Activated CD4-positive, CD25-positive, alpha-beta regulatory T cell (primary cell): ENCODE measurements at places on chromosomes 5 and 9.

- no peak for DNase-seq
These were observed 21.9 kb upstream of the FOCAD start for GRCh38 chr9:20662156-20662555.

- DNase-seq: no peak
These were observed 53.4 kb downstream of the GALNT12 start for GRCh38 chr9:98860871-98861293.

- DNase-seq: no peak
These were observed 216.0 kb downstream of the KDM4C start for GRCh38 chr9:6973762-6974161.

DNA sequence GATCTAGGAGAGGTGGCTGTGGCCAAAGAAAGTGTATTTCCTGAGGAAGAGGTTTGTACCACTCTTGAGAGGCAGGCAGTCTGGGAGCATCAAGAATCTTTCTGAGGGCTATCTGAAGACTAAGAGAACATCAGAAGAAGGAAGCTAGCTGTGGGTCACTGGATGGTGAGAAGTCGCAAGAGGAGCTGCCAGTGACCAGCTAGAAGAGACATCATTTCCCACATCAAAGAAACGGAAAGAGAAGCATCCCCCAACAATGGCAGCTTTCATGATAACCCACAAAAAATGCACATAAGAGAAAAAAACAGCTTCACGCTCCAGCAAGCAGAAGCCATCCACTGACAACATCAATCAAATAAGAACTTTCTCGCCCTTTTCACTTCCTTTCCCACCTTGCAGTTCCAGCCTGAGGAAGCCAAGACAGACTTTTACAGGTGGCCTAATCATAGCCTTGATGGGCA lies 25.0 kb upstream of the CEP78 start:
- no peak for DNase-seq

GRCh38 chr9:129278391-129279237 lies 100.6 kb upstream of the IER5L start:
- DNase-seq: no peak

GRCh38 chr5:92019376-92019990 lies 636.4 kb upstream of the ARRDC3 start:
- no peak for DNase-seq

DNA sequence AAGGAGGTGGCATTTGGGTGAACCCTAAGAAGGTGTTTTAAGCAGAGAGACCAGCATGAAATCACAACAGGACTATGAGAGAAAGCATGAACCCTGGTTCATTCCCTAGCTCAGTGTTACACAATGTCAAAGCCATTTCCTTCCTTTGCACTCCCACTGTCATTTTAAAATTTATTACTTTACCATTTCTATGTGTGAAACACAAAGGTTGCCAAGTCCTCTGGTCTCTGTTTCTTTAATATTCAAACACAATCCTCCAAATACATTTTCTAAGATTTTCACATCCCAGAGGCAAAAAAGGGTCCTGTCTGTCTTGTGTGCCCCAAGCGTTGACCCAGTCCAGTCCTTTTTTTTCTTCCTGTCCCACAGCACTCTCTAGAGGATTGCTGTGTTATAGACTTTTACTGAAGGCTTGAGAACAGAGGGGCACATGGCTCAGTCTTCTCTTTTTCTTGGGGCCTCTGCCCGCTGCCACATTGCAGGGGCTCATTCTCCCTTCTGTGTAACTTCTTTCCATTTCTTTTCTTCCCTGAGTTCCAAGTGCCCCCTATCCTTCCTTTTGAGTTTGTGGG lies 78.6 kb upstream of the SLC28A3 start:
- DNase-seq: no peak

- no peak for DNase-seq
These were observed 237.8 kb upstream of the DAPK1 start for GRCh38 chr9:87259543-87260518.

DNA sequence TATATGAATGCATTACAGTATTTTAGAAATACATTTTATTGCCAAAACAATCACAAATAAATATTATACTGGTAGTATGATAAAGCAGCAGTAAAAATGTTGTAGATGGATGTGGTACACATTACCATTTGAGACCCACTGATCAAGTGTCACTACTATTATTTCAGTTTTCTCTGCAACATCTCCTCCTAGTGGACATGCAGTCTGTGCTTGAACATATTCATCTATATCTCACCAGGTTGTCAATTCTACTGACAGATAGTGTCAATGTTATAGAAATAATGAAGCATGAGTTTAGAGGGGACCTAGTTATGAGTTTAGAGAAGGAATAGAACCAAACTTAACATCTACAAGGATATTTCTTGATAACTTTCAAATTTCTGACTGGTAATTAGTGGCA lies 39.2 kb upstream of the ELOVL7 start:
- no peak for DNase-seq

GRCh38 chr9:88875400-88876120 lies 115.7 kb upstream of the S1PR3 start:
- no peak for DNase-seq

- DNase-seq: no peak
These were observed 68.9 kb upstream of the CDH18 start for GRCh38 chr5:20056933-20057332.

DNA sequence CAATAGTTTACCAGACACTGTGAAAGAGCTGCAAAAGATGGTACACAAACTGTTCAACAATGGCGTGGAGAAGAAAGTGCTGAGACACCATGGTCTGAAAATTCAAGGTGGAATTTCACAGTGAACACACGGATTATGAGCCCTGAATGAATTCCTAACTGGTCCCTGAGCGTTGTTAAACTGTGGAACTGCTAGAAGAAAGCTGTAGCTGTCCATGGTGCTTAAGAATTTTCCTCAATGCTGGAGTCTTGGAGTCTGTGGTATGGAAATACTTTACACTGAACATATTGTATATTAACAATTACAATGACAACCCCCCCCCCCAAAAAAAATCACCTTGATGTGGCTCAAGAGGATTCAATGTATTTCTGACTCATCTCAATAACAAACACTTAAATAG lies 68.5 kb downstream of the SLC24A2 start:
- DNase-seq: no peak

- no peak for DNase-seq
These were observed 22.8 kb downstream of the MARCHF3 start for GRCh38 chr5:127007522-127007921.

GRCh38 chr5:176532795-176533194 lies 4.4 kb downstream of the RNF44 start:
- DNase-seq: no peak

DNA sequence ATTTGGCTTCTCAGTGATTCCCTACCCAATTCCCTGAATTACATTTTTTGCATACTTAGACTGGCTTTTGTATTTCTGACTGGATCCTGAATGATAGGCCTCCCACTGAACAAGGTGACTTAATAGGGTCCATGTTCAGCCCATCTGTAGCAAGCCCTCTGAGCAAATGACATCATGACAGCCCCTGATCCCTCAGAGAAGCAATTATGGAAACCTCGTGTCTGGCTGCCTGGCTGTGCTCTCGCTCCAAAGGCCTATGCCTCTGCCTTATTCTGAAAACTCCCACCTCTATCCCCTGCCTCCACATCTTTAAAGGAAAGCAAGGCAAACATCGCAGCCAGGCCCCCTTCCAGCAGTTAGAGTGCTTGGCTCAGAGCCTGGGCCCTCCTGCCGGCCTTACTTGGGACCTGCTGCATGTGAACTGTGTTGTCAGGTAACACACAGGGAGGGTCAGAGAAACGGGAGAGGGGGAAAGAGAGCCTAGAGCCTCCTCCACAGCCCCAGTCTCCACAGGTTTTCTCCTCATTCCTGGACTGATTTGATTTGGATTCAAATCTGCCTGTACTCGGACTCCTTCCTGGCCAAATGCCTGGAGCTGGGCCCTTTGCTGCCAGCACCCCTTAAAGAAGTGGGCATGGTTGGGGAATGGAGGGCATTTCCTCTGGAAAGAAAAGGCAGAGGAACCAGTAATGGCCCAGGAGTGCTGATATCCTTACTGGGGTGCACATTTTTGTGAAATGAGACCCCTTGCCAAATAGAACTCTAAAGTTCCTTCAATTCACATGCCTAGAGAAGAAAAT lies 3.8 kb downstream of the DCANP1 start:
- no peak for DNase-seq

GRCh38 chr9:100352201-100352726 lies 478 bp downstream of the TEX10 start:
- DNase-seq: peak; percentile 22

DNA sequence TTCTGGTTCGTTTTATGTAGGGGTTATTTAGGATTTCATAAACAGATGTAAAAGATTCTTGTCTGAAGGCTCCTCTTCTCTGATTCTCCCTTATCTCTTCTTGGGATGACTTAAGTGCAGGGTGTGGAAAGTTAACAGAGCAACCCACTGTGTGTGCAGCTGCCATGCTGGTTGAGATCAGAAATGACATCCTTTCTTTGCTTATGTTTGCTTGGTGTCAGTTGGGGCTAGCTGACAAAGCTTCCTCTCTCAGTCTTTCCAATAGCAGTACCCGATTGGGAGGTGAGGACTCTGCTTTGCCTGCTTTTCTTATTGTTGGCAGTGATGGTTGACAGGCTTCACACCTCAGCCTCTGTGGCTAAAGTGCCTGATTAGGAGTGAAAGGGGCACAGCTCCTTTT lies 26.5 kb downstream of the OGN start:
- DNase-seq: no peak

GRCh38 chr9:115393976-115394775 lies 276.2 kb upstream of the TNC start:
- DNase-seq: no peak

- no peak for DNase-seq
These were observed 86.4 kb downstream of the MED10 start for GRCh38 chr5:6291961-6292360.

DNA sequence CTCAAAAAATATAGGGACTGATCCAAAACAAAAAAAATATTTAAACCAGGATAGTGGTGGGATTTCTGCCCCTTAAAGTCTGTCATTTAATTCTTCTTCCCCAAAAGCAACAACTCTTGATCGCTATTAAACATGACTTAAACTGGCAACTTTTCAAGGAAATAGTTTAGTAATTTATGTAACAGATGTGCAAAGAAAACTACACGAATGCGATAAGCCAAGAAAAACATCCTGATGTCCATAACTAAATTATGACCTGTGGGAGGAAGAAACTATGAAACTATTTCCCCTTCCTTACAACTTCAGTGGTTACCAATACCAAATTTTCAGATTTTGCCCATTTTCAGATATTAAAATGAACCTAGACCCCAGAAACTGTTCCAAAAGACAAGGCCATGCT lies 31.5 kb downstream of the CLINT1 start:
- no peak for DNase-seq

- no peak for DNase-seq
These were observed 63.6 kb downstream of the PTCD2 start for GRCh38 chr5:72383726-72384125.

DNA sequence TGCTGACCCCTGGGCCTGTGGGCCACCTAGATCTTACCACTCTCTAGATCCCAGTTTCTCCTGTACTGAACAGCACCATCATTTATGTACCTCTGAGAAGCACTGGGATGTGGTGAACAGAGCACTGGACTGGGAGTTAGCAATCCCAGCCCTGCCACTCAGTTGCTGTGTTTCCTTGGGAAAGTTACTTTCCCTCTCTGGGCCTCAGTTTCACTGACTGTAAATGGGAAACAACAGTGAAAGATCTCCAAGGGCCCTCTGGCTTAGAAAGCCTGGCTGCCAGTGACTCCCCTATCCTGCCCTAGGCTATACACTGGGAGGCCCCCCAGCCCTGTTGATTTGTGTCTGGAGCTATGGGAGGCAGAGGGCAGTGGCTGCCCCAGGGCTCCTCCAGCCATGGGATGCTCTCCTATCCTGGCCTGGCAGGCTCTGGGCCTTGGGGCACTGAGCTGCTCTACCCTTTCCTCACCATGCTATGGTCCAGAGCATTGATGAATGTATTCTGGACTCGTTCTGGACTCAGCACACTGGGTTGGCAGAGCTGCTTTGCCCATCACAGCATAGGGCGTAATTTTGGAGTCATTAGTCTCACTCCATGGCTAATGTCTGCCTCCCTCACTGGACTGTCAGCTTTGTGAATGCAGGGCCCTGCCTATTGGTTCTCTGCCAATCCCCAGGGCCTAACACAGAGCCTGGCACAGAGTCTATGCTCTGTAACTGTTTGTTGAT lies 99.3 kb downstream of the RGS3 start:
- no peak for DNase-seq

DNA sequence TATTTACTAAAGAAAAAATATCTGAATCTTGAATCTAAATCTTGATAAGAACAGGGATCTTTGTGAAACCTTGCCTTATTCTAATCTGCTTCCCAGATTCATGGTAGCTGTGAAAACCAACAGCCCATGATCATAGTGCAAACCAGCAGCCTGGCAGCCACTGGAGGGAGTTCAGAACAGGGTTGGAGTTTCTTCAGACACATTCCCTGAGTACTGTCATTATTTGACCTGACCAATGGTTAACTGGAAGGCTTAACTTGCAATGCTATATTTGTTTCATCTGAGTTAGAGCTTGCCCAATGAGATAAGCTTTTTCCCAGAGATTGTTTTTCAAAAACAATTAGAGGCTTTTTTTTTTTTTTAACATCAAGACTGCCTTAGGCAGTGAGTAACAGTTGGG lies 47.8 kb downstream of the LOX start:
- DNase-seq: no peak

DNA sequence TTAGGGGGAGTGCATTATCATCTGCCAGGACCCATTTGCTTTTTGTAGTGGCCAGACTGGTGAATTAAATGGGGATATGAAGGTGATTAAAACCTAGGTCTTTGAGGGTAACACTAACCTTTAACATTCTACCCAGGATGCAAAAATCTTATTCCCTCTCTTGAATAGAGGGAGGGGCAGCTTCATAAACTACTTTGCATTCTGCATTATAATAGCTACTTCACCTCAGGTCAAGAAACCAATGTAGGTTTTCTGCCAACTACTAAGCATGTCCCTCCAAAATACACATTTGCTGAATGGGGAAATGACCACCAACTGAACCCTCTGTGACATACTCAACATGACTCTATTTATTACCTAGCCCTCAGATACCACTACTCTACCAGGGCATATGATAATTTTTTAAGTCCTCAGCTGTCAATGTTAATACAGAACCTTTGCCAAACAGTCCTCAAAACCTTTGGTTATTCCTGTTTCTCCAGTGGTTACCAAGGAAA lies 477.6 kb upstream of the CD180 start:
- DNase-seq: no peak

- no peak for DNase-seq
These were observed 642.3 kb downstream of the ACTL7B start for GRCh38 chr9:108213511-108213910.

DNA sequence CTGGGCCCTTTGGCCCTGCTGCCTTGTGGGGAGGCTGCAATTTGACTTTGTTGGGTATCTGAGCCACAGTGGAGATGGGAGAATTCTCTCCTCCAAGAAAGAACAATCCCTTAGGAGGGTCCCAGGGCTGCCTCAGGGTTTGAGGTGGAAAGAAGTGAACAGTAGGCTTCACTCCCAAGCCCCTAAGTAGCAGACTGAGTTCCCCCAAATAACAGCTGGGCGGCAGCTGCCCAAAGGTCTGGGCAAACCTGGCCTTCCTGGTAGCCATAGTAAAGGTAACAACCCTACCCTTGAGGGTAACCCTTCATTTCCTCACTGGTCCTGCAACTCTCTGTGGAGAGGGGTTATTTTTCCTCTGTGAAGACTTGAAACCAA lies 746 bp downstream of the RGS3 start:
- no peak for DNase-seq
